ENCODE measurements at places on chromosomes 13 and 19.

DNA sequence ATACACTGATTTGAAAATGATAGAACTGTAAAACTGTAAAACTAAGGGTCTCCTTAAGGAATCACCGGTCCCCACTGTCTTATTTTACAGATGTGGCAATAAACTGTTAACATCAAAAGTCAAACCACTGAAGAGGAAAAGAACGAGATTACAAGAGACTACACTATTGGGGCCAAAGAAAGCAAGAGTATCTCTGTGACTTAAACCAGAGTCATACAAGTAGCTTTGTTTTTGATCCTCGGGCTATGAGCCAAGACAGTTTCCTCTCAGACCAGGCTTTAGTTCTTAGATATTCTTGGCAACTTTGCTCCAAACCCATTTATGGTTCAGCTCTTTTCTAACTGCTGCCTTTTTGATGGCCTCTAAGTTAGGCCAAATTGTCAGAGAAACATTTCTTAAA lies 113.8 kb downstream of the TBC1D4 start:
- no peak for DNase-seq

GRCh38 chr13:58018865-58019264 lies 387.3 kb downstream of the PCDH17 start:
- no peak for DNase-seq

GRCh38 chr13:76454991-76455390 lies 431.2 kb downstream of the KCTD12 start:
- no peak for DNase-seq

- DNase-seq = no peak
Observed at GRCh38 chr13:48564056-48564455, 31.2 kb upstream of the RCBTB2 start.

DNA sequence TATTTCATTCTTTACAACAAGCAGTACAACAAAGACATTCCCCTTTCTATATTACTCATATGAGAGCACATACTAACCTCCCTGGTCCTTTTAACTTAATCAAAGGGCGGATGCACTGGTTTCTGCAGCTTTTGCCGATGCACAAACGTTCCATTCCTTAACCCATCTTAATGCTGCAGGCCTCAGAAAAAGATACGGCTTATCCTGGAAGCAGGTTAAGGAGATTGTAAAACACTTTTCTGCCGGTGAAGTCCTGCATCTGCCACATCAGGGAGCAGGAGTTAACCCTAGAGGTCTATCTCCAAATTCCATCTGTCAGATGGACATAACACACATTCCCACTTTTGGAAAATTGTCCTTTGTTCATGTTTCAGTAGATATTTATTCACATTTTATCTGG lies 11.5 kb upstream of the ZNF814 start:
- no peak for DNase-seq

GRCh38 chr13:46553521-46553885 lies 533 bp downstream of the LRCH1 start:
- DNase-seq = peak; percentile 7

GRCh38 chr19:33804021-33804799 lies 7.5 kb downstream of the KCTD15 start:
- no peak for DNase-seq

- DNase-seq = no peak
Observed at GRCh38 chr13:67117010-67117550, 113.1 kb downstream of the PCDH9 start.

DNA sequence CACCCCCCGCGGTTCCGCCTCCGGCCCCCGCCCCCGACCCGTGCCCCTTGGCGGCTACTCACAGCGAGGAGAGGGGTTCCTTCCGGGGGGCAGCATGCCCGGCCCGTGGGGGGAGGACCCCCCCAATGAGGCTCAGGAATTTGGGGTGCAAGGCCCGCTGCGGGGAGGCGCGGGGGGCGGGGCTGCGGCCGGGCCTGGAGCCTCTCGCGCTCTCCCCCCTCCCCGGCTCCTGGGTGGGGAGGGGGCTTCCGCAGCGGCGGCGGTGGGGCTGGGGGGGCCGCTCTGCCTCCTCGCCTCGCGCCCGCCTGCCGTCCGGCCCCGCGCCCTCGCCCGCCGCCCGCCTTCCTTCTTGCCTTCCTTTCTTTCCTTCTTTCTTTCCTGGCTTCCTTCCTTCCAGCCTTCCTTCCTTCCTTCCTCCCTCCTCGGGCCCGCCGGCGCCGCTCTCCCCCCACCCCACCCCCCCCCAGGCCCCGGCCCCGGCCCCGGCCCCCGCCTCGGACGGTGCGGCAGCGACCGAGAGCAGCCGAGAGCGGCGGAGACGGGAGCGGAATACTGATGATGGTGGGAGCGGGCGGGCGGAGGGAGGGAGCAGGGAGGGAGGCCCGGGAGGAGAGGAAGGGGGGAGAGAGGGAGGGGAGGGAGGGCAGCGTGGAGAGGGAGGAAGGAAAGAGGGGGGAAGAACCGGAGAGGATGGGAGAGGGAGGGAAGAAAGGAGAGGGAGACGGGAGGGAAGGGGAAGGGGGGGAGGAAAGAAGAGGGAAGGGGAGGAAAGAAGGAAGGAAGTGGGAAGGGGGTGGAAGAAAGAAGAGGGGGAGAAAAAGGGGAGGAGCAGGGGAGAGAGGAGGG lies at the start of gene LRRC4B:
Gene LRRC4B (minus strand): TSS at position 554 of the 846 bp plus-strand sequence. CDS start 19,597 bp downstream, outside the sequence.
- DNase-seq = no peak

- no peak for DNase-seq
Observed at GRCh38 chr13:39321574-39321973, 281.4 kb downstream of the LHFPL6 start.

DNA sequence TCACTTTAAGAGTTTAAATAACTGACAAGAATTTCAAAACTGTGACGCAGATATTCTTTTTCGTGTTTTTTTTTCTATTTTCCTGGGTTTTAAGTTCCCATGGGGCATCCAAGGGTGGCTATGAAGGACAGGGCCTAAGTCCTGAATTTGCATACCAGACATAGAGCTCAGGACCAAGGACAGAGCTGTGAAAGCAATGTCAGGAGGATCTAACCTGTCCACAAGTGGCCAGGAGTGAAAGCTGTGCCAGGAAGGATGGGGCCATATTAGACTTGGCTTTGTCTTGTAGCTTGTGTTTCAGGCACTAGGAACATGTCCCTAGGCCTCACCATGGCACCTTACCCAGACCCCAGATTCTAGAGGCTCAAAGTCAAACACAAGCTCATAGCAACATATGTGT lies 289.4 kb upstream of the MIR17HG start:
- DNase-seq = no peak

DNA sequence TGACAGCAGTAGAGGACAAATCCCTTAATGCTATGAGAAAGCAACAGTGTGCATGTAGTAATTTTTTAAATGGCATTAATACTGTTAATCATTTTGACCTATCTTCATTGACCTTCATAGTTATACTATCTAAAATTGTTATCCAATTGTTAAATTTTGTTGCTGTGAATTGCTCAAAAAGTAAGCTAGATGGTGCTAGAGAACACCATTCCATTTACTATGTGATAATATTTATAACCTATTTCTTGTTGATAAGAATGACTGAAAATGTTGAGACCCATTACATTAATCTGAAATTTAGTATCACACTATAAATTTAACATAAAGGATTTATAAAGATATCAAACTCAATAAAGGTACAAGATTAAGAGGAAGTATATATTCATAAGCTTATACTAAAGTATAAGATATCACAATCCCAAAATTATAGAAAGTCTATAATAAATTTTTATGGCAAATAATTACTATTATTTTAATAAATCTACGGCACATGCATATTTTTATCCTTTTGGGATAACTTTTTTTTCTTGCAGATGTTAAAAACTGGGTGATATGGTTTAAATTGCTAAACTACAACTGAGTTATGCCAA lies 1573.3 kb downstream of the PCDH9 start:
- no peak for DNase-seq

DNA sequence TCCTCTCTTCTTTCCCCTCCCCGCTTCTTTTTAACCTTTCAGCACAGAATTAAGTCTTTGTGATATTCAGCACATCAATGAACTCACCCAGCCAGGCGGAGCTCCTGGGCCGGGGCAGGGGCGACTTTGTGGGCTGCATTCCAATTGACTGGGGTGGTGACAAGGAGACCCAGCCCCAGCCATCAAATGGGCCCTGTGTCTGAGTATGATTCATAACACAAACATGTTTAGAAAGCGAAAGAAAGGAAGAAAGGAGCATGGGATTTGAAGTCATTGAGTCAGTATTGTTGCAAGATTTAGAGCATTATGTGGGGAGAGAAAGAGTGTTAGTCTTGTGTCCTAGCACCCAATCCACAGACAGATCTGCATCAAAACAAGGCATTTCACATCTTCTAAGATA lies 185.3 kb downstream of the LHFPL6 start:
- no peak for DNase-seq

DNA sequence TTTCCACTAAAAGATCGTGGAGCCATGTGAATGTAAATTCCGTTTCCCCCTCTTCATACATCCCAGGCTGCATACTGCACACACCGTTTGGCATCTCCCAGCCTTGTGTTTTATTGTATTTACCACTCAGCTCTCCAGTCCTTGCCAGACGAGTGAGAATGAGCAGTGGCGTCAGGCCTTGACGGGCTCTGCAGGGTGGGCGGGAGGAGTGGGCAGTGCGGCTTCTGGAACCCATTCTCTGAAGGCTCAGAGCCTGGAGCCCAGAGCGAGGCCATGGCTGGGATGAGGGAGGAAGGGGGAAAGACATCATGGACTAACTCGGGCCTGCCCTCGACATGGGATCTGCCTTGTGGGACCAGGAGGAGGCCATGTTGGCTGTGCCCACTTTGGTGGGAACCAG lies 25.1 kb downstream of the BICRA start:
- no peak for DNase-seq

DNA sequence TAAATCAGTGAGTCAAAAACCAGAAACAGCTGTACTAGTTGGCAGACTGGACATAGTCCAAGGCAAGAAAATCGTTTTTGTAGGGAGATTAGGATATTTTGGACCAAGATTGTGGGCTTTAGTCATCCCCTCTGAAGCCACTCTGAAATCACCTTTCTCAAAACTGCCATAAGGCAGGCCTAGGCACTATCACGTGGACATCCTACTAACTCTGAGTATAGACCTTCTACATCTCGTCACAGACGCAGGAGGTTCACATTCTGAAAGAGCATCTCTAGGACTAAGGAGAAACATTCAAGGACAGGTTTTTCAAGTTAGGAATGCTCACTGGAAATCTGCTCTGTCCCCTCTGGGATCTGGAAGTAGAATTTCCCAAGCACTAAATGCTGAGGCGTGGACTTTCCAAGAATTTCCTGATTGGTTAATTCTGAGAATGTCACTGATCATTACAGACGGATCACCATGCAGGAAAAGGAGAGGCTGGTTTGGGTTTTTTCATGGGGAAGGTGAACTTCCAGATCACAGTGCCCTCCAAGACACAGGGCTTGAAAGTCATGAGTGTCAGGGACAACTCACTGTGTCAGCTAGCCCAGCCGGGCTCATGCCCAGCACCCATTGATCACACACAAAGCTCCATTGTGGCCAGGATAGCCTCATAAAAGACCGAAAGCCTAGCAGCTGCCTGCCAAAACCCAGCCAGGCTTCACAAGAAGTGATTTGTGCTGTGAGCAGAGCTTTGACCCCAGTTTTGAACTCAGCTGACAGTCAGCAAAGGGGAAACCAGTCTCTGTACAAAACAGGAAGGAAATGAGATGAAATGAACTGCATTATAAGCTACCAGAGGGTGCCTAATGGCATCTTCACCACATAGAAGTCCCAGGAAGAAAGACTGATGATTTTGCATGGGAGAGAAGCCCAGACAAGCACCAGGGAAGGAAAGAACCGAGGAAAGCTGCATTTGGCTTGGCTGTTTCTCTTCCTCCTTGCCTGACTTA lies 2.7 kb upstream of the RUBCNL start:
- no peak for DNase-seq

GRCh38 chr19:56142087-56142787 lies 1.1 kb downstream of the ZNF444 start:
- DNase-seq = no peak

DNA sequence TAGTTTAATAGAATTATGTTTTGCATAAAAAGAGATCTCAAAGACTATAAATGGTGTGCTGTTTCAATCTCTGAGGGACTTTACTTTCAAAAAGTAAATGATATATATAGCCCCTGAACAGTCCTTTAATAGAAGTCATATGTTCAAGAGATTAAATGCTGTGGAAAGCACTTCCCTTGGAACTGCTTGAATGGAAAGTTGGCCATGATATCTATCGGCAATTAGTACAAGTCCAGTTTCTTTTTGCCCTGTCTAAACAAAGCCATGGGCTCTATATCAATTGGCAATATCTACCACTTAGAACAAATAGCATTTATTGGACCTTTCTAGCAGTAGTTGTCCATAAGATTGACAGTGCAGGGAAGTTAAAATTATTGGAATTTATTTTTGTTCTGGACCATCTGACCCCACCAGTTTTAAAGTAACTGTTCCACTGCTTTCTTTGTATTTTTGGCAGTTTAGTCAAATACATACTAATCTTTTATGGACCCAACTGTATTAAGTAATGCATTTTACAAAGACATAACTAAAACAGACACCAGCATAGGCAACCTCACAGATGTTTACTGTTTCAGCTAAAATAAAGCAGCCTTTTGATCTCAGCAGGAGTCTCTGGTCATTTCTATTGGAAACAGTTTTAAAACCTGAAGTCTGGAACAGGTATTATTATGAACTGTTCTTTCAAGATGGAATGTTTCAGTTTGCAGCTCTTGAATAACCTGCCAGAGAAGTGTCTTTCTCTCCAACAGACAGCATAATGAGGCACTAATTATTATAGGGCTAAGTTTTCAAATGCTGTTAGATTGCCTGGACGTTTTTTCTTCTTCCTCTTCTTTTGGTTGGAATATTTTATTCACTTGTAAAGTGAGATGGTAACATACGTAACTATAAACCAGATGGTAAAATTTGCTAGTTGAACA lies 282.6 kb downstream of the DCLK1 start:
- no peak for DNase-seq

DNA sequence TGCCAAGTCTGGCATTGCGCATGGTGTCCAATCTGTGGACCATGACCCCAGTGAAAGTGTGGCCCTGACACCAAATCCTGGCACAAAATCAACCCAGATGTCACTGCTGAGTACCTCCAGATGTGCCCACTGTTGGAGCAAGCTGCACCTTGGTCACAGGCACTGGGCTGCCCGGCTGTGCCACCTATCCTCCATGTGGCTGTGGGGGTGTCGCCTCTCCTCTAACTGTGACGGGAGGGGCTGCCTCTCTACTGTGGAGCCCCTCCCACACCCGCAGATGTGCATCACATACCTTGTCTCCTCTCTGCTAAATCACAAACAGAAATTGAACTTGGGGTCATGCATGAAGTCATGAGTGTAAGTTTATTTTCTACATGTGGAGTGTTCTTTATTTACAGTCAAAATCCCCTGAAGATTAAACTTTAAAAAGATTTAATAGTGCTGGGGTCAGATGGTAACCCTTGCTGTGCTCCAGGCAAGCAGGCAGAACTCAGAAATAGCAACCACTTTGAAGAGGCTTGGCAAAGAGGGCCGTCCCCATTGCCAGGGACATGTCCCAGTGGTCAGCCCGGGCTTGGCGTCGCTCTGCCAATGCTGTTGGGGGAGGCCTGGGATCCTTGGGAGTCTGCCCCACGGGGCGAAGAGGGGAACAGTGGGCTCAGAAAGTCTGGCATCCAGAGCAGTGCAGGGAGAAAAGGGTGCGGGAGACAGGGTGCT lies 46.4 kb upstream of the ZNF536 start:
- DNase-seq = no peak
